Activated T-helper 17 cell treated with anti-CD3 and anti-CD28 coated beads, Interleukin-2, amount 50 U/mL, for 72 hours (primary cell): ENCODE measurements at places on chromosomes 2 and 18. TPM values are rescaled to one million over a fixed set of nuclear protein-coding genes. Genes with fewer than 3 reads are reported as not detected.

- ATAC-seq: no peak
These were observed 114.7 kb upstream of the CAVIN2 start for GRCh38 chr2:191961556-191961955.

- ATAC-seq: peak; percentile 34
These were observed 158.0 kb upstream of the KLHL14 start for GRCh38 chr18:32930695-32931301.

GRCh38 chr2:178592655-178593054 is 112.4 kb downstream of the PLEKHA3 start:
- ATAC-seq: no peak

- no peak for ATAC-seq
These were observed 651 bp upstream of the DPYSL5 start for GRCh38 chr2:26847307-26847654.

GRCh38 chr2:2291500-2292260 is 39.4 kb downstream of the MYT1L start:
- ATAC-seq: no peak

- no peak for ATAC-seq
These were observed 490.7 kb downstream of the NUP35 start for GRCh38 chr2:183614799-183615435.

DNA sequence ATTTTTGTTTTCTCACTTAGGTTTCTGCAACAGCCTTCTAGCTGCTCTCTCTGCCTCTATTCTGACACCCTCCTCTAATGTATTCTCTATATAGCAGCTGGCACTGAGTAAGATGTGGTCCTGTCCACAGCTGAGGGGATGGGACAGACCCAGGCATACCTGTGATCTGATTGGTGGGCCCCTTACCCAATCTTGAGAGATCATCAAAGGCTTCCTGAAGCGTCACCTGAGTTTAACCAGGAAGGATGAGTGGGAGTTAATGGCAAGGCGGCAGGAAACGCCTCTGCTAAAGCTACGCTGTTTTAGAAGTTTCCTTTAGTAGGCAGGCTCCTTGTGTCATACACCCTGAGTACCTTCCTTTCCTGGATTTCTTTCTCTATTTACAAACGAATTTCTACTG is 5.7 kb upstream of the TET3 start:
- ATAC-seq: peak; percentile 97

GRCh38 chr2:138948070-138948539 is 167.9 kb upstream of the NXPH2 start:
- ATAC-seq: peak; percentile 35

GRCh38 chr2:106201661-106202060 is 7.6 kb upstream of the UXS1 start:
- no peak for ATAC-seq

DNA sequence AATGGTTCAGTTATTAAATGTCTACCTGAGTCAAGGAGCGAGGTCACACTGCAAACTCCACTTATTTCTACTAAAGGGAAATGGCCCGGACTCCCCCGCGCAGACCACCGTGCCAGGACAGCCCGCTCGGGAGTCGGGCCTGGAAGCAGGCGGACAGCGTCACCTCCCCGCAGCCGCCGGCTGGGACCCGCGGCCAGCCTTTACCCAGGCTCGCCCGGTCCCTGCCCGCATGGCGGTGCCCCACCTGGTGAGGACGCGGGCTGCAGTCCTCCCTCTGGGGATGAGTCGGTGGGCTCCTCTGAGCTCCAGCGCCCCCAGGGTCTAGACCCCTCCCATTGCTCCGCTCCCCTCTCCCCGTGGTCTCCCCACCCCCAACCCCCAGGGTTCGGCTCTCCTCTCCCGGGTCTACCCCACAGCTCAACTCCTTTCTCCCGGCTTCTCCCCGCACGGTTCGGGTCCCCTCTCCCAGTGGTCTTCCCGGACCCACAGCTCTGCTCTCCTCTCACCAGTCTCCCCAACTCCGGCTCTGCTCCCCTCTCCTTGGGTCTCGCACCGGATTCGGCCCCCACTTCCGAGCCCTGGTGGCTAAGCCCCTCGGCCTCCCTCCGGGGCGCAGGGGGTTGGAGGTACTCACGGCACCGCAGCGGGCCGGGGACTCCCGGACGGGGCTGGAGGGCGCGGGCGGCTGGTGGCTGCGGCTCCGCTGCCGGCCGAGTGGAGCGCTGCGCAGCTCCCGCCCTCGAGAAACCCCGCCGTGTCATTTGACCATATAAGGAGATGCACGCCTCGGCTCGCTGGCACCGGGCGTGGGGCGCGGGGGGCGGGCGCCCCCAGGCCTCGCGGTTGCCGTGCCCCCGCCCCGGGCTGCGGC is at the start of gene FHL2:
FHL2 (minus strand) TSS at position 716 of the 871 bp plus-strand sequence. CDS start 12,535 bp downstream, outside the sequence.
- ATAC-seq: peak; percentile 93

GRCh38 chr18:49514577-49514976 is 27.5 kb upstream of the C18orf32 start:
- no peak for ATAC-seq

- no peak for ATAC-seq
These were observed 7.3 kb upstream of the MTLN start for GRCh38 chr2:110219496-110220189.

DNA sequence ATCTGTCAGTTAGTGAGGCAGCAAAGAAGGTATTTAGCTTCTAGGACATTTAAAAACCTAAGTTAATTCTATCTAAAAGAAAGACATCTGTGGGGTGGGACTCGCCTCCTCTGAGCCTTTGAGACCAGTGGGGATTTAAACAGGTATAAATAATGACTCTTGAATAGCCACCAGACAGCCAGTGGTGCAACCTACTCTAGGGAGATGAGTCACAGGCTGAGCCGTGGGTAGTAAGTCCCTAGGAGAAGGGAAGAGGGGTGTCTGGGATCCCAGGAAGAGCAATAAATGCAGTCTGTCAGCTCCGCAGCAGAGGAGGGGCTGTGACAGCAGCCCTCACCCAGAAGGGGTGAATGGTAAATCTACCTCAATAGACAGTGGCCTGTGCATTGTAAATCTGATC is 43.1 kb upstream of the GALNT3 start:
- ATAC-seq: no peak

- no peak for ATAC-seq
These were observed 355.9 kb downstream of the PIK3C3 start for GRCh38 chr18:42310956-42311355.

DNA sequence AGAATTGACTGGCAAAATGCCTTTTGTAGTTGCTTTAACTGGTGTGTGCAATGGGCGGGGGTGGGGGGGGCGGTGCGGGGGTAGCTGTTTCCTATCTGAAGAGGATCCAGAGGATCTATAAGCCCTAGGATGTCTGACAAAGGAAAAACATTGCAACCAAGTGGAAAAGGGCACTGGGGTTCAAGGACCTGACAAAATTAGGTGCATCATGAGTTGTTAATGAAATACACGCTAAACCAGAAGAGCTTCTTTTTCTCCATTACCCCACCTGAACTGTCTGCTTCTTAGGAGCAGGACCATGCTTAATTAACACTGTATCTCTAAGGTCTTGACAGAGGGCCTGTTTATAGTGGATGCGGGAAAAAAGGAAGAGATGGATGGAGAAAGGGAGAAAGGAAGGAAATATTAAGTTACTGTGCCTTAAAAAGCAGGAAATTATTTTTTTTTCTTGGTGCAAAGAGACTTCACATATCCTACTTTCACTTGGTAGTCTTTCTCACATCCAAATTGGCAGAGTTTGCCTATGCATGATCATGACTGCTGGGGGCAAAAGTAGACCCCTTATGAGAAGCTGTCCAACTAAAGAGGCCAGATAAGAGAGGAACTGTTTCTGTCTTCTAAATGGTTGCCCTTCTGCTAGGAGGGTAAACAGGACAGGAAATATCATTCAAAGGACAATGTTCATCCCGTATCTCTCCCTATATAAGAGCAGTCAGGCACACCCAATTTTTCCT is 4.6 kb downstream of the RND3 start:
- no peak for ATAC-seq

DNA sequence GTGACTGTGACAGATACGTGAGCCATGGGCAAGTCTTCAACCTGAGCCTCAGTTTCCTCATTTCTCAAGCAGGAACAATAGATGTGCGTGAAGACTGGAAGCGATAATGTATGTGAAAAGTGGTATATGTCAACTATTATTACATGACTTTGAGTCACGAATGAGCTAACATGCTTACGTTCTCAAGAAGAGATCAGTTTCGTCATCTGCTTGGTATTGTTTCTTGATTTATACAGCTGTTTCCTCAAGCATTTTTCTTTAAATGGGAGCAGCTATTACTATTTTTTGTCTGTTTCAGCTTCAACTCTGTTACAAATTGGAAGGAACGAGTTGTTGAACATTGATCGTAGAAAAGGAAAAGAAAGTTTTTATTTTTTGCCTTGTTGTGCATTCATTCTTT is 48.5 kb upstream of the THOC1 start:
- no peak for ATAC-seq

GRCh38 chr2:35417293-35417692 is 938.3 kb upstream of the CRIM1 start:
- no peak for ATAC-seq

DNA sequence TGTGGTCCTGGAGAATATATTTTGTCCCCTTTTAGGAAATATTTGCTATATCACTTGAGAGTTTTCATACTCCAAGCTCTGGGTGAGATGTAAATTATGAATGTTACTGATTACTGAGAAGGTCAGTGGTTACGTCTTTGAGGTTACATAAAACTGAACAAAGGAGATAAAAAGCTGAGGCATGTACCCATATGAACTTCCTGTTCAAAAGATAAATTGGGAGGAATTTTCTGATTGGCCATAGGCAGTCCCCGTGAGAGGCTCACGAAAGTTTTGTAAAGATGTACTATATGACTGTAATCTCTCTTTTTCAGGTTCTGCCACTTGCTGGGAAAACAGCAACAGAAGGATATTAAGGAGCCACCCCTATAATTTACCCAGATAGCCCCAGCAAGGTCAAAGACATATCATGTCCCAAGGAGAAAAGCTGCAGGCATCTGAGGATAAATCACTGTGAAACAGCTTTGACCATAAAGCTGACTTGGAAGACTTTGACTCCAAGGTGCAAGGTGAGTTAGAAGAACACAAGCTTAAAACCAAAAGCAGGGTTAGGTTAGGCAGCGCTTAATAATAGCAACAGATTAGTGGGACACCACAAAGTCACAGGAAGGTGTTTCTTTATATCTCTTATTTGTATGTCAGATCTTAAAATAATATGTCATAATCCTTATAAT is 90.4 kb downstream of the OSBPL6 start:
- no peak for ATAC-seq

DNA sequence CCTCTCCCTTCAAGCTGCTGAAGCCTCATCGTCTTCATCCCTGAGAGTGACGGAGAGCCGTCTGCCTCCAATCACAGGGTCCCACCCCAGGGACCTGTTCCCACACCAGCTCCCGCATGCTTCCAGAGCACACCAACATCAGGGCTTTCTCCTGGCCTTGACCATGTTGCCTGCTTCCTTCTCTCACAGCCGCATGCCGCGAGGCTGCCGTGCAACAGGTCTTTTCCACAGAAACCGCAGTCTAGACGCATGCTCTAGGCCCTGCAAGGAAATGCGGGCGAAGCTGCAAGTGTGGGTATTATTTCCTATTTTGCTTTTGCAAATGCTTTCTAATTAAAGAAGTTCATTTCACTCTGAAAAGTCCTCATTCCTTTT is 277.8 kb downstream of the EIPR1 start:
- no peak for ATAC-seq

DNA sequence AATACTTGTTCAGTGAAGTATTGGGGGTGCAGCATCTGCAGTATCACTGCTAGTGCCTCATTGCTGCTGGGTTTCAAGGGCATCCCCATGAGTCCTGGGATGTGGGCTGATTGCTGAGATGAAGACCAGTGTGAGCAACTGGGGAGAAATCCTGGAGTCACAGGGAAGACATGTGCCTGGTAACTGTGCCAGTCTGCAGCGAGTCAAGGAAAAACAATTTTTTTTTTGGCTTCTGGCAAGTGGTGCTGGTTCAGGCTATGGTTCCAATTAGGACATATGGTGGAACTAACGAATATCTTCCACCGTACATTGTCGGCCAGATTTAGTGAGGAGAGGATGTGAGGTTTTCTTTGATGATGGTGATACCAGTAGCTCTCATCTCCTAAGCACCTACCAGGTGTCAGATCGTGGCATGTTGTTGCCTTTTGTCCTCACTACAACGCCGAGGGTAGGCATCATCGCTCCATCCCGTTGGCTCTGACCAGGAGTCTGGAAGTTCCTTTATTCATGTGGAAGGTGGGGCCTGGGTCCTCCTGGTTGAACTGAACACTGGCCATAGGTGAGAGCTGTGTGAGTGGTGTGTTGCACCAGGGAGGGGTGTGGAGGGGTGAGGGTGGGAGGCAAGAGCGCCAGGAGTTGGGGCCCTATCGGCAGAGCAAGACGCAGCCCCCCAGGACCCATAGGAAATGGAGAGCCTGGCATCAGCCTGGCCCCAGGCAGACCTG is 118.0 kb upstream of the HS6ST1 start:
- ATAC-seq: no peak

The ZAP70 gene
- 176 TPM for total RNA-seq

The PIKFYVE gene
- 23.7 TPM for total RNA-seq

The CHMP3 gene
- 27.9 TPM for total RNA-seq

The ZNF892 gene
- total RNA-seq: 3.5 TPM

The PDE11A gene
- total RNA-seq: 0.08 TPM

The STPG4 gene
- total RNA-seq: 0.19 TPM

The CCDC141 gene
- 1.9 TPM for total RNA-seq

The CD226 gene
- 136 TPM for total RNA-seq

The CAMKMT gene
- 13.4 TPM for total RNA-seq

The POTEI gene
- total RNA-seq: not detected

The RHOB gene
- total RNA-seq: 25.8 TPM

The SCN9A gene
- not detected for total RNA-seq

The IL36B gene
- total RNA-seq: not detected

The CACNB4 gene
- 0.32 TPM for total RNA-seq
